Activated CD4-positive, alpha-beta T cell treated with anti-CD3 and anti-CD28 coated beads, Interleukin-2, amount 50 U/mL, for 48 hours (primary cell): ENCODE measurements at places on chromosomes 16 and 17.
A peak's percentile ranks its signal among the peaks of the same experiment; 100 is the strongest.

DNA sequence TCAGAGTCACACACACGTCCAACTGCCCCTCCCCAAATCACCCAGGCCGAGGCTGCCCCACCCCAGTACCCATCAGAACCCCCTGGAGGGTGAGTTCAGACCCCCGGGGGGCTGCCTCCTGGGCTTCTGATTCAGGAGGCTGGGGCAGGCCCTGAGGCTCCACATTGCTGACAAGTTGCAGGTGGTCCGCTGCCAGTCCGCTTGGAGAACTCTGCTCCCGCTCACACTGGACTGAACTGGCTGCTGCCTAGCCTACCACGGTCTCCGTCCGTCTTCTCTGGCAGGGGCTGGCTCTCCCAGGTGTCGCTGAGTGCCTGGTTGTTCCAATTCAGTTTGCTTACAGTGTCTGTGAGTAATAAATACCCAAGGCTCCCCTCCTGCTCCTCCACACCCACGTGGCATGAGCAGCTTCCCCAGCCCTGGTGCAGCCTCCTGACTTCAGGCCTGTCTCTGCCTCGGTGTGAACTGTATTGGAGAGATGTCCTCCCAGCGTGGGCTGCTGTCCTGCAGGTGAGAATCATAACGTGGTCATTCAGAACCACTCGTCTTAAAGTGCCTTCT is 163.4 kb downstream of the LAT start:
- peak; percentile 33 for DNase-seq

- peak; percentile 43 for DNase-seq
Observed at GRCh38 chr16:1526608-1527555, 6.6 kb upstream of the TMEM204 start.

- DNase-seq = no peak
Observed at GRCh38 chr16:82761236-82761635, 134.5 kb downstream of the CDH13 start.

- no peak for DNase-seq
Observed at GRCh38 chr16:89071686-89072547, 21.7 kb upstream of the ACSF3 start.

DNA sequence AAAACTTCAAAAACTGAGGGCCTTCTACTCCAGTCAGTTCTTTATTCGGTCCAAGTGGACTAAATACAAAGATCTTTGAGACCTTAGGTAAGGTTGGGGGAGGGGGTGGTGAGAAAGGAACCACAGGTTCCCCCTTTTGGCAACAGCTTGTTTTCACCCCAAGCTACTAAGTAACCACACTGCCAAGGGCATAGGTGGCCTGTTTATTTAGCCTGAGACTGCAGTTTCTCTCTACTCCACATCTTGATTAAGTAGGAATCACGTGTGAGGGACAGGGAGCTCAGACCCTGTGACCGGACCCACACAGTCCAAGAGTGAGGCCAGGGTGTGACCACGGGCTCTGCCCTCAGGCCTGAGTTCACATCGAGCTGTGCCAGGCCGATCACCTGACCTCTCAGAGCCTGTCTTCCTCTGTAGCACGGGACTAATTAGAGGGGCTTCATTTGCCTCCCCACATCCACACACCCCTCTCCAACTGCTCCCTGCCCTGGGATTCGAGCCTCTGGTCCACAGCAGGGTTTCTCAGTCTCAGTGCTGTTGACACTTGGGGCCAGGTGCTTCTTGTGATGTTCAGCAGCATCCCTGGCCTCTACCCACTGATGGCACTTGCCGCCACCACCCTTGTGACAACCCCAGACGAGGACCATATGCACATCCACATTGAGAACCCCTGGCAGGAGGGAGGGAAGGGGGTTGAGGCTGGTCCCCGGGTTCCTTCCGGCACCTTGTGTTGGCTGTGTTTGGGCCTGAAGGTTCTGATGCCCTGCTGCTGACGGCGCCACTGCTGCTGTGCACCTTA is 17.8 kb downstream of the ST6GALNAC2 start:
- DNase-seq = no peak

GRCh38 chr17:72778169-72779151 is 314.0 kb downstream of the SLC39A11 start:
- DNase-seq = no peak

DNA sequence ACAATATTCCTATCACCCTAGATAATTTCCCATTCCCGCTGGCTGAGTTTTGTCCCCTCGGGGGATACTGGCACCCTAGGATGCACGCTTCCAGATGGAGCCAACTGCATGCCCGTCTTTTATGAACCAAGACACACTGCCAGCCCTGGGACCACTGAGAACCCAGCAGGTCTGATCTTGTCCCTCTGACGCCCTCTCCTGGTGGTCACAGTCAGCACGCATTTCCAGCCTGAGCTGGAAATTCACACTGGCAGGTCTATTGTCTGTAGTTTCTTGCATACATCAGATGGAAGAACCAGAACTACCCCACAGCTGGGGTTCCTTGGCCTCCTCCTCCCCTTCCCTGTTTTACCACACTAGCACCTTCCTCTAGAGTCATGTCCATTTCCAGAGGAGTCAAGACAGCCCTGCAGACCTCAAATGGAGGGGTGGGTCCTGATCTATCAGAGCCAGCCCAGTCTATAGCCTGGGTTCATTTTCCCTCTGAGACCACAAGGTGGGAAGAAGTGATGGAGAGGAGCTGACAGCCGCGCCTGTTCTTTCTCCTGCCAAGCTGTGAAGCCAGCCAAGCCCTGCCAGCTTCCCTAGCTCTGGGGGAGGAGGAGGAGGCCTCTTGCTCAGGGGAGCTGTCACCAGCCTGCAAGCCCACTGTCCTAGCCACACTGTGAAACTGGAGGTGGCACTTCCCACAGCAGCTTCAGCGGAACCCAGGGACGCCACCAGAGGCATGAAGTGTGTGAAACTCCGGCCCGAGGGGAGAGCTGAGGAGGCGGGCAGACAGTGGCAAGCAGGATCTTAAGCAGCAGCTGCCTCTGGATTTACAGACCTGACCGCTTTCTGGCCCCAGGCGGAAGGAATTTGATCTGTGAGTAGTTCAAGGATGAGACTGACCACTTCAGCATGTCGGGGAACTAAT is 29.3 kb downstream of the MXRA7 start:
- peak; percentile 73 for DNase-seq

DNA sequence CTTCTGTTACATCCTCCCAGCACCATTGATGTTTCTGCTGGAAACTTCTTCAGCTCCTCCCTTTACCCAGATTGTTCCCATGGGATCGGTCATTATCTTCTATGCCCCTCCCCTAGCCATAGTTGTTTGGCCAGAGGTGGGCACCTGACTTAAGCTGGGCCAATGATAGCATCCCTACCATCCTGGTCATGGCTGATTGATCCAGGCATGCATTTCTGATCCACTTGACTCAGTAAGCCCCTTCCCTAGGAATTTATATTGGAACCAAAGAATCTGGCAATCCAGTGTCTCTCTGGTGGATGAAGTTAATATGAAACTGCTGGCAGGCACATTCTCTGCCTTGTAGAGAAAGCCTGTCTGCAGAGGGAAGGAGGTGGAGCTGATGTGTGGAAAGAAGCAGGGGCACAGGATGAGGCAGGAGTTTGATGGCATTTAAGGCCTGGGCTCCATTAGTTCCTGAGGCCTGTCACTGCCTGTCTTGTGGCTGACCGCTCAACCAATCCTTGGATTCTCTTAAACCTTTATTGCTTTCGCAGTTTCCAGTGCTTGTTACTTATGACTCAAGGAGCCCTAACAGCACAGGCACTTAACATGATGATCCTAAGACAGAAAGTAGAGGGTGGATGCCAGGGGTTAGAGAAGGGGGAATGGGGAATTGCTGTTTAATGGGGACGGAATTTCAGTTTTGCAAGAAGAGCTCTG is 152.4 kb downstream of the ABCC12 start:
- DNase-seq = no peak

- DNase-seq = no peak
Observed at GRCh38 chr17:1227917-1228780, 42.1 kb upstream of the BHLHA9 start.

GRCh38 chr16:25707982-25708583 is 16.3 kb downstream of the HS3ST4 start:
- peak; percentile 21 for DNase-seq

- no peak for DNase-seq
Observed at GRCh38 chr16:17171250-17172143, 299.3 kb downstream of the XYLT1 start.

GRCh38 chr17:35433075-35433894 is 985 bp upstream of the SLFN12 start:
- DNase-seq = peak; percentile 64

DNA sequence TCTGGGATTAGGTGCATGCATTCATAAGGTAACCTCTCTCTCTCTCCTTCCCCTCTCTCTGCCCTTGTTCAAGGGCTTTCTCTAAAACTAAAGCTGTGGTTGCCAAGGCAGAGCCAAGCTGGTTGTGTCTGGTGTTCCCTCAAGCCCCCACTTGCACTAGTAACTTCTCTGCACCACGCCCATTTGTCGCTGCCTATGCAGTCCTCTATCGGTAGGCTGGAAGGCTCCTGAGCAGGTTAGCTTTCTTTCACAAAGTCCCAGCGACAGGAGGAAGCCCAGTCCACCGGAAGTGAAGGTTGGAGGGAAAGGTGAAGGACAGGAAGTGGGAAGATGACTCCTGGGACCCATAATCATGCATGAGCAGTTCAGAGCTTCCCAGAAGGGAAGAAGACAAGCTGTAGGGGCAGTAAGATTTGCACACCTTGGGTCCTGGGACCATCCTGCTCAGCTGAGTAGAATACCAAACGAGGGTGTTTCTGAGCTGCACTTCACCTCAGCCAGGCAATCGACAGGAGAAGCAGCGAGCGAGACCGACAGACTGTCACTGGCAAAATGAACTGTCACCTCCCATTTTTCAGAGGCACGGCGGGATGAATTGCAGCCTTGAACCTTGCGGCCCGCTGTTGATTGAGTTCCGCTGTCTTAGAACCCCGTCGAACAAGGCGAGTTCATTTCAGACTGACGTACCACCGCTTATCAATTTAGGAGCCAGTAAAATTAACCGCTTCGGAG is 14.7 kb upstream of the SKAP1 start:
- DNase-seq = peak; percentile 37

DNA sequence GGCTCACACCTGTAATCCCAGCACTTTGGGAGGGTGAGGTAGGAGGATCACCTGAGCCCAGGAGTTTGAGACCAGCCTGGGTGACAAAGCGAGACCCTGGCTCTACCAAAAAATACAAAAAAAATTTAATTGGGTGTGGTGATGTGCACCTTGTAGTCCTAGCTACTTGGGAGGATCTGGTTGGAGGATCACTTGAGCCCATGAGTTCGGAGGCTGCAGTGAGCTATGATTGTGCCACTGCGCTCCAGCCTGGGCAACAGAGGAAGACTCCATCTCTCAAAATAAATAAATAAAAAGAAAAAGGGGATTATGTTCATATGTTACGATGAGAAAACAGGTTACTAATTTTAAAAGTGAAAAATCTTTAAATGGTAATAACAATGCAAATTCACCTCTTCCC is 996 bp downstream of the MLKL start:
- DNase-seq = no peak

GRCh38 chr16:2428051-2428783 is 1.0 kb upstream of the CCNF start:
- DNase-seq = peak; percentile 33

- DNase-seq = peak; percentile 73
Observed at GRCh38 chr17:8016632-8017424, 14.4 kb downstream of the GUCY2D start.

DNA sequence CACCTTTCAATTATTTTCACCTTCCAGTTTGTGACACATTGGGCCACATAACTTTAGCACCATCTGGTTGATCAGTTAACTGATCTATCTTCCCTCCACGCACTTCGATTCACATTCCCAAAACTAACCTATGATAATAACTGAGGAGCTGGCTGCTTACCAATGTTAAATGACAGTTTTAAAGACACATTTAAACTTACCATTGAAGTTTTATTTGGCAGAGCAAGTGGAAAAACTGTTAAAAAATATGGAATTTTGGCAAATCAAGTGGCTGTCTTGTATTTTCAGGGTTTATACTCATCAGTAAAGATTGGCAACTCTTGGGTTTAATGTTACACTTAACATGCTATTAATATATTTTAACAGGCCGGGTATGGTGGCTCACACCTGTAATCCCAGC is 5.4 kb upstream of the APOH start:
- no peak for DNase-seq

- no peak for DNase-seq
Observed at GRCh38 chr17:44266402-44267164, 1.4 kb downstream of the SLC4A1 start.

- DNase-seq = no peak
Observed at GRCh38 chr16:12826559-12826958, 22.9 kb upstream of the CPPED1 start.

DNA sequence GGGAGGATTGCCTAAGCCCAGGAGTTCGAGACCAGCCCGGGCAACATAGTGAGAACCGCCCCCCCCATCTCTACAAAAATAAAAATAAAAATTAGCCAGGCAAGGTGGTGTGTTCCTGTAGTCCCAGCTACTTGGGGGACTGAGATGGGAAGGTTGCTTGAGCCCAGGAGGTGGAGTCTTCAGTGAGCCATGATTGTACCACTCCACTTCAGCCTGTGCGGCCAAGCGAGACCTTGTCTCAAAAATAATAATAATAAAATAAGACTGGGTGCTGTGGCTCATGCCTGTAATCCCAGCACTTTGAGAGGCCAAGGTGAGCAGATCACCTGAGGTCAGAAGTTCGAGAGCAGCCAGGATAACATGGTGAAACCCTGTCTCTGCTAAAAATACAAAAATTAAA is 11.5 kb downstream of the PDP2 start:
- no peak for DNase-seq

DNA sequence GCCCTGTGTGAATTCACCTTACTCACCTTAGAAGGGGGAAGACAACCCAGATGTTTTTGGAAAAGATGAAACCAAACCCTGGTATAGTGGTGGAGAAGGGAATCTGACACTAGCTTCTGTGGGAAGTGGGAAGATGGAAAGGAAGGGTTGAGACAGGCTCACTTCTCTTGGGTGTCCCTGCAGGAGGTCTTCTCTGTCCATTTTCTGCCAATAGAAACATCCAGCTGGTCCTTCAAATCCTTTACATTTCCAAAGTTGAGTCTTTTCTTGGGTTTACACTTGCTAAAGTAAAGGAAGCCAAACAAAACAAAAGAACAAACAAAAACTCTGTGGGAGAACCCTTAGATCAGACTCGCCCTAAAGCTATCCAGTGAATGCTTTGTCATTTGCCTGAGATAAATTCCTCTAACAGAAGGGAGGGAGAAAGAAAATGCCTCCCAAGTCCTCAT is 10.2 kb downstream of the HOXB1 start:
- DNase-seq = no peak

GRCh38 chr17:3385869-3386816 is at the start of gene OR3A2:
TSS of gene OR3A2 (minus strand) at chr17:3386308.
- DNase-seq = peak; percentile 48

DNA sequence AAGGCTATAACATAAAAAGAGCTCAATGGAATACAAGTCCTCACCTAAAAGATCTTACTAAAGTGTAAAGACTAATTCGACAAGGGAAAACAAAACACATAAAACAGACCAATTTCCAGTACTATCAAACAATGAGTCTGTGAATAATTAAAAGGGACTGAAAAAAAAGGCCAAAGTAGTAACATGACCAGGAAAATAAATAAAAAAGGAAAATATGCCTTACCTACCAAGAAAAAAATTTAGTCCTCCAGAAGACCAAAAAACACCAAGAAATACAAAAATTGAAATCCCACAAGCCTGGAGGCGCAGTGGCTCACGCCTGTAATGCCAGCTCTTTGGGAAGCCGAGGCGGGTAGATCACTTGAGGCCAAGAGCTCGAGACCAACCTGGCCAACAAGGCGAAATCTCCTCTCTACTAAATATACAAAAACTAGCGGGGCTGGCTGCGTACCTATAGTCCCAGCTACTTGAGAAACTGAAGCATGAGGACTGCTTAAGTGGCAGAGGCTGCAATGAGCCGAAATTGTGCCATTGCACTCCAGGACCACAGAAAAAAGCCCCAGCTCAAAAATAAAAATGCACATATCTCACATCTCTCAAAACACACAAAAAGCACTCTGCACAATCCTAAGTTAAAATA is 60.8 kb downstream of the TEX14 start:
- peak; percentile 51 for DNase-seq

GRCh38 chr17:81911969-81912368 is 770 bp upstream of the PCYT2 start:
- no peak for DNase-seq
